ENCODE measurements at places on chromosomes 13 and 19. TPM values are rescaled to one million over a fixed set of nuclear protein-coding genes. Genes with fewer than 3 reads are reported as not detected.

DNA sequence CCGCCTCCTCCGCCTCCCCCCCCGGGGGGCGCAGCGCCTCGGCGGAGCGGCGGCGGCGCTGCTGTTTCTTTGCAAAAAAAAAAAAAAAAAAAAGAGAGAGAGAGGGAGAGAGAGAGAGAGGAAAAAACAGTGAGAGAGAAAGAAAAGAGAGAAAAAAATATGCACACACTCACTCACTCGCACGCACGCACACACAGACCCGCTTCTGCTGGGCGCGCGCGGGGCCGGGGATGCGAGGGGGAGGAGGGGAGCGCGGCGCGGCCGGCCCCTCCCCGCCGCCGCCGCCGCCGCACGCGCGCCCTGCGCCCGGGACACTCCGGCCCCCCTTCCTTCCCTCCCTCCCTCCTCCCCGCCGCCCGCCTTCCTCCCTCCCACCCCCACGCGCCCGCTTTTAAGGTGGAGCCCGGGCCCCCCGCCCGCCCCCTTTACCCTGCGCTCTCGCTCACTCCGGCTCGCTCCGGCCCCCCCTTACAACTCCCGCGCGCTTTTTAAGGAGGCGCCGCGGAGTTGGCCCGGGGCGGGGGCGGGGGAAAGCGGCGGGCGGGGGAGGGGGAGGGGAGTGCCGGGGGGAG is at the start of gene SAMD1:
Gene SAMD1, minus strand, starts transcription at position 243 of the 572 bp plus-strand sequence.
- H3K27me3 ChIP-seq = no peaks in the 10 kb centered on the region
- H3K27ac ChIP-seq = peak within 1 kb of the TSS; percentile 91
- peak within 1 kb of the TSS; percentile 88 for H3K4me3 ChIP-seq
- H3K4me1 ChIP-seq = peaks cover 16% of the 10 kb centered on the region
- peaks cover 13% of the 10 kb centered on the region for H3K36me3 ChIP-seq

The MYBPC2 gene
- total RNA-seq = not detected

- H3K4me1 ChIP-seq = no peaks in the 10 kb centered on the region
- H3K36me3 ChIP-seq = peaks cover 62% of the 10 kb centered on the region
- H3K27me3 ChIP-seq = no peaks in the 10 kb centered on the region
- no peak overlapping the region for H3K4me3 ChIP-seq
- H3K27ac ChIP-seq = no peak overlapping the region
- no peak for DNase-seq
Measured at GRCh38 chr13:99347911-99348451, 40.8 kb upstream of the GPR183 start.

The GJA3 gene
- total RNA-seq = not detected

DNA sequence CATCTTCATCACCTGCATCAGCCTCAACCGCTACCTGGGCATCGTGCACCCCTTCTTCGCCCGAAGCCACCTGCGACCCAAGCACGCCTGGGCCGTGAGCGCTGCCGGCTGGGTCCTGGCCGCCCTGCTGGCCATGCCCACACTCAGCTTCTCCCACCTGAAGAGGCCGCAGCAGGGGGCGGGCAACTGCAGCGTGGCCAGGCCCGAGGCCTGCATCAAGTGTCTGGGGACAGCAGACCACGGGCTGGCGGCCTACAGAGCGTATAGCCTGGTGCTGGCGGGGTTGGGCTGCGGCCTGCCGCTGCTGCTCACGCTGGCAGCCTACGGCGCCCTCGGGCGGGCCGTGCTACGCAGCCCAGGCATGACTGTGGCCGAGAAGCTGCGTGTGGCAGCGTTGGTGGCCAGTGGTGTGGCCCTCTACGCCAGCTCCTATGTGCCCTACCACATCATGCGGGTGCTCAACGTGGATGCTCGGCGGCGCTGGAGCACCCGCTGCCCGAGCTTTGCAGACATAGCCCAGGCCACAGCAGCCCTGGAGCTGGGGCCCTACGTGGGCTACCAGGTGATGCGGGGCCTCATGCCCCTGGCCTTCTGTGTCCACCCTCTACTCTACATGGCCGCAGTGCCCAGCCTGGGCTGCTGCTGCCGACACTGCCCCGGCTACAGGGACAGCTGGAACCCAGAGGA is 2.6 kb downstream of the P2RY11 start:
- no peak overlapping the region for H3K27ac ChIP-seq
- H3K27me3 ChIP-seq = no peaks in the 10 kb centered on the region
- no peak overlapping the region for H3K4me3 ChIP-seq
- DNase-seq = no peak
- H3K4me1 ChIP-seq = peaks cover 23% of the 10 kb centered on the region
- peaks cover 73% of the 10 kb centered on the region for H3K36me3 ChIP-seq

- H3K27me3 ChIP-seq = peaks cover 6% of the 10 kb centered on the region
- peaks cover 23% of the 10 kb centered on the region for H3K4me1 ChIP-seq
- DNase-seq = no peak
- H3K27ac ChIP-seq = peak overlapping the region; percentile 18
Measured at GRCh38 chr13:113927661-113928581, 46.0 kb downstream of the C13orf46 start.

DNA sequence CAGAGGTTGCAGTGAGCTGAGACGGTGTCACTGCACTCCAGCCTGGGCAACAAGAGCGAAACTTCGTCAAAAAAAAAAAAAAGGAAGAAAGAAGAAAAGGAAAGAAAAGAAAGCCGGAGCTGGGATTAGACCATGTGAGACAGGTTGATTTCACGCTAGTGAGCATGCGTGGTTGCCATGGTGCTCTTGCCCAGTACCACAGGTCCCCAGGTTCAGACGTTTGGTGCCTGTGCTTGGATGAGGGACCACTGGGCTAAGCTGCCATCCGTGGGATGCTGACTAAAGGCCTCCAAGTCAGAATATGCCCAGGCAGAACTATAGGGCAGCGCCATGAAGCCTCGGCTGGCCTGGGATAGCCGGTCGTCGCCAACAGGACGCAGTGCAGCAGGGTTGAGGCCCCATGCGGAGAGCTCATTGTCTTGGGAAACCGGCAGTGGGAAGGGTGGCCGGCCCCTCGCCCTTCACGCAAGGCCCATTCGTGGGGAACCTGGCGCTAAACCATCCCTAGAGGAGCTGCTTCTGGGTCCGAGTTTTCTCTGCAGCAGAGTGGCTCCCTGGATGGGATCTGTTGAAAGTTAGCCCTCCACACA is 7.2 kb upstream of the TEX101 start:
- no peak for DNase-seq
- no peak overlapping the region for H3K27ac ChIP-seq
- no peaks in the 10 kb centered on the region for H3K27me3 ChIP-seq
- no peaks in the 10 kb centered on the region for H3K4me1 ChIP-seq
- H3K4me3 ChIP-seq = no peak overlapping the region
